ENCODE measurements at places on chromosomes 6 and 20. TPM values are rescaled to one million over a fixed set of nuclear protein-coding genes. Genes with fewer than 3 reads are reported as not detected.

Gene NKAPL
- 2.5 TPM for polyA plus RNA-seq

- no peak for DNase-seq
Measured at GRCh38 chr6:30887901-30888815, 3.8 kb downstream of the DDR1 start.

Gene FAM184A
- polyA plus RNA-seq: 8.4 TPM

Gene KCNK5
- 10.7 TPM for polyA plus RNA-seq

Gene PLG
- 9.8 TPM for polyA plus RNA-seq

DNA sequence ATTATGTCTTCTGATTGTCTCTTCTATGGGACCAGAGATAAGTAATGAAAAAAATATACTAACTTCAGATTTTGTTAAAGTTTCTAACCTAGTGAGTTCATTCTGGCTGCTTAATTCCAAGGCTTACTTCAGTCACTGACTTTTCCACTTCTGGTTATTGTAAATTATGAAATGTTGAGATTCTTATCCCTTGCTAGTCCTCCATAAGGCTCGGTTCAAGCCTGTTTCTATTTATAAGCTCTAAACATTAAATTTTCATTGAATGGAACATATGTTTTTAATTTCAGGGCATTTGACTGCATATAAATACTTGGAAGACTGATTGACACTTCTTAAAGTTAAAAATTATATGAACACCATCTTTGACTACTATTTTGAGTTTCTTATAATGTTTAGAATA, 23.6 kb upstream of the NKAIN2 start:
- DNase-seq: no peak

DNA sequence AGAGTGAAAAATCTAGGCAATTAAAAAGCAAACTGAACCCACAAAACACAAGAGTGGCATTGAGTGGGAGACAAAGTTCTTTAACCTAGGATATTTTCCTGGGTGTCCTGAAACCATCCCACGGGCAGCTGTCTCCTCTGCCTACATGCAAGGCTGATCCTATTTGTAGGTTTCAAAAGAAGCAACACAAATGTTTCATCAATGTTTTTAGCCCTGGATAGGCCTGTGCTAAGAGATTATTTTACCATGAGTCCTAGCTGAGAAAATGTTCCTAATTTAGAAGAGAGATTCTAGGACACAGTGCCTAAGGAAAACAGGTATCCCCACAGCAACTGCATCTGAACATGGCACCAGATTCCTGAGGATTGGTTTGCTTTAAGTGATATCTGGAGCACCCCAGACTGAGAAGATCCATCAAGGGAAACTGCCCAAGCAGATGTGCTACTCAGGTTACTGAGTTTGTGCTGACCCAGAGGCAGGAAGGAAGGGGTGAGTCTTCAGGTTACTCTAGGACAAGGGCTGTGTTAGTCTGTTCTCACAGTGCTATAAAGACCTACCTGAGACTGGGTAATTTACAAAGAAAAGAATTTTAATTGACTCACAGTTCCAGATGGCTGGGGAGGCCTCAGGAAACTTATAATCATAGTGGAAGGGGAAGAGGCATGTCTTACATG, 111.6 kb upstream of the UST start:
- no peak for DNase-seq

GRCh38 chr20:20440481-20440880, 72.6 kb downstream of the INSM1 start:
- no peak for DNase-seq

DNA sequence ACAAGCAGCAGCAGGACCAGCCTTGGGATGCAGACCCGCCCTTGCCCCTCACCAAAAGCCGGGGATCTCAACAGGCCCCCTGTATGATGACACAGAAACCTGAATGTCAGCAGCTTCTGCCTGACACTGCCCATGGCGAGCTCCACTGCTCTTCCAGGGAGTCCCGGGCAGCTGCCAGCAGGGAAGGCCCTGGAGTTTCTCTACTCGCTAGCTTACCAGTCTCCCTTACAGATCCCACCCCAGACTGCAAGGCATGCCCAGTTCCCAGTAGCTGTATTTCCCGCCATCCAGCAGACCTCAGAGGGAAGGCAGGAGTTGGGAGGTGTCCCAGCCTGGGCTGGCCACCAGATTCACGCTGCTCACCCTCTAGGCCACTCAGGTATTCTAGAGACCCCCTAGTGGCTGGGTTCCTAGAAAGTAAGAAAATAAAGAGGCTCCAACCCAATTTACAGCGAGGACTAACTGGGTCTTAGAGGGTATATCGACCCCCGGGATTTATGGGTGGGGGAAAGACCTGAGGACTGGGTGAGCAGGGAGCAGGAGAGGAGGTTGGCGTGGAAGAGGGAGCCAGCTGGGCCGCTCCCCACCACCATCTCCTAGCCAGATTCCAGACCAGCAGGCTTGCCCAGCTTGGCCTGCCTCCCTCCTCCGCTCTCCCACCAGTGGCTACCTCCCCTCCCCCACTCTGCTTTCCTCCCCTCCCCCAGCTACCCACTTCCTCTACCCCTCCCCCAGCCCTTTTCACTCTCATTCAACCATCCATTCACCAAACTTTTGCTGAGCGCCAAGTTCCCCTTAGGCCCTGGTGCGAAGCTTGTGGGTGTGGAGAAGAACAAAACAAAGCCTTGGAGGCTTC, 9.7 kb upstream of the HMGA1 start:
- DNase-seq: no peak

- no peak for DNase-seq
Measured at GRCh38 chr20:1934721-1935573, 39.7 kb downstream of the SIRPA start.

Gene LAMA4
- 101 TPM for polyA plus RNA-seq

GRCh38 chr20:43812216-43812615, 85.4 kb upstream of the GTSF1L start:
- no peak for DNase-seq

DNA sequence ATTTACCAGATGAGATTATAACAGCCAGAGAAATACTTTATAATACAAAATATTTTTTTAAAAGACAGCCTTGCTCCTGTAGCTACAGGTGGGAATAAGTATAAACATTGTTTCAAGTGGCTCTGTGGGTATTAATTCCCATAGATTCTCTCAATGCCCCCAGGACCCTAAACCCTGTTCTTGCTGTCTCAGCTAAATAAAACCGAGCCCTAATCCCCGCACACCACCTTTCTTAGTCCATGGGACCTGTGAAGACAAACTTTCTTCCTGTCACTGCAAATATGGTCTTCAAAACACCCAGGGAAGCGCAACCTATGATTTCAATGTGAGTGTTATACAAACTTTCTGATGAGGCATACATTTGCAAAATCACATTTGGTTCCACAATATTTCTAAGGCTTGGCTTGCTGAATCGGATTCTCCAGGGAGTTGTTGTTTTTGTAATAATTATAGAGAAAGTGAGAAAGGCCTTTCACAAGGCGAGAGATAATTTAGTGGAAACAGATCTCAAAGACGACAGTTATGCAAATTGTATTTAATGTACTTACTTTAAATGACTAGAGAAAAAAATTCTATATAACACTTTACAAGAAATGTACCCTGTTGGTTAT, 11.1 kb downstream of the SMLR1 start:
- DNase-seq: no peak

DNA sequence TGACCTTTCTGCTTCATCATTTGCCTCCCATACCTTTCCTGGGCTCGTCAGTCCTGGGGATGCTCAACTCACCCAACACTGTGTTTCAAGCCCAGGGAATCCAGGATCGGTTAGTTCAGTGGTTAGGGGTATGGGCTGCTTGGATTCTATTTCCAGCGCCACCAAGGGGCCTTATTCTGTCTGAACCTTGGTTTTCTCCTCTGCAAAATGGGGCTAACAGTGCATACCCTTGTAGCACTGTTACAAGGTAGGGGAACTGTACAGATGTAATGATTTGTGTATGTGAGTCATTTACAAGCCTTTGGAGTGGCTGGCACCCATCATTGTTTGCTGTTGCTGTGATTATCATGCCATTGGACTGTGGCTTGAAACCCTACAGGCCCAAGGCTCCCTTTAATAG, 14.5 kb upstream of the CSNK2A1 start:
- no peak for DNase-seq

GRCh38 chr6:109713097-109713496, 22.0 kb downstream of the FIG4 start:
- DNase-seq: no peak

GRCh38 chr6:28425944-28426541, 17.2 kb downstream of the ZSCAN23 start:
- no peak for DNase-seq

GRCh38 chr20:54088430-54088829, 18.0 kb upstream of the BCAS1 start:
- no peak for DNase-seq

DNA sequence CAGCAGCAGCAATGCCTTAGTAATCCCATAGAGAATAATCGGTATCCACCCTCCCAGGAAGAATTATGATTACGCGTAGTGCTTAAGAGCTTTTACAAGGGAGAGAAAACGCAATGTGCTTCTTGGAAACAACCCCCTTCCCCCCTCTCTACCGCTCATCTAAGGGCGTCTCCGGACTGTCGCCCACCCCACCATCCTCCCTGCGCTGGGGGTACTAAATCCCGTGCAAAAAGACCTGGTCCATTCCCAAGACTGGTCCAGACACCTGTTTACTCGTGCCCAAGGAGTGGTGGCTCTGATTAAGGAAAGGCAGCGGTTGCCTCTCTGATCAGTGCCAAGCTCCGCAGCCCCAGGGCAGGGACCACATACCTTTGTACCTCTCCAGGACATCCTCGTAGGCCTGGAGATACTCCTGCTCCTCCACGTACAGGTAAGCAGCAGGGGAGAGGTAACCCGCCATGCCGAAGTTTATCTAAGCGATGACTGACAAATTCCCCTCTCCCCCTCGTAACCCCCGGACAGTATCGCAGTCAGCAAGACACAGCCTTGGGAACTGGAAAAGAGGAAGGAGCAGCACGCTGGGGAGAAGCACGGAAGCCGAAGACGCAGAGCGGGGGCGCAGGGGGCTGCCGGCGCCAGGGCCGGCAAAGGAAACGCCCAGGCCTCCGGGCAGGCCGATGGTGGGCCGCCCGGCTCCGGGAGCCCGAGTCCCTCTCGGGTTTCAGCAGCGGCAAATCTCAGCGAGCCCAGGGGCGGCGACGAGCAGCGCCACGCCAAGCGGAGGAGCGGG, 112.0 kb upstream of the BEND6 start:
- peak; percentile 25 for DNase-seq

DNA sequence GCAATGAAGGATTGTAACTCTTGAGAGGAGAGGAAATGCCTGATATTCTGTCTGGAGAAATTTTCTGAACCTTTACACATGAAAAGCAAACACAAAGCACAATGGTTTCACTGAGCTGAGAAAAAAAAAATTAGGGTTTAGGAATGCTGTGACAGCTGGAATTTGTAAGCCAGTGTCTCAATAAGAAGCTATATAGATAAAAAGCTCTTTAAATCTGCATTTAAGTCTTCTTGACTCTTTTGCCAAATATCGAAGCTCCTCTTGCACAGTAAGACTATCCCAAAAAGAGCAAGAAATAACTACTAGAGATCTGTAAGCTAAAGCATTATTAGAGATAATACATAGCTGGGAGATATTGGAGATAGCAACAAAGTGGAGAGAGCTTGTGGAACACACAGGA, 1334.0 kb upstream of the CITED2 start:
- no peak for DNase-seq

GRCh38 chr6:69985180-69985579, 118.8 kb downstream of the COL19A1 start:
- no peak for DNase-seq

GRCh38 chr20:5731753-5732366, 18.3 kb upstream of the SHLD1 start:
- no peak for DNase-seq

DNA sequence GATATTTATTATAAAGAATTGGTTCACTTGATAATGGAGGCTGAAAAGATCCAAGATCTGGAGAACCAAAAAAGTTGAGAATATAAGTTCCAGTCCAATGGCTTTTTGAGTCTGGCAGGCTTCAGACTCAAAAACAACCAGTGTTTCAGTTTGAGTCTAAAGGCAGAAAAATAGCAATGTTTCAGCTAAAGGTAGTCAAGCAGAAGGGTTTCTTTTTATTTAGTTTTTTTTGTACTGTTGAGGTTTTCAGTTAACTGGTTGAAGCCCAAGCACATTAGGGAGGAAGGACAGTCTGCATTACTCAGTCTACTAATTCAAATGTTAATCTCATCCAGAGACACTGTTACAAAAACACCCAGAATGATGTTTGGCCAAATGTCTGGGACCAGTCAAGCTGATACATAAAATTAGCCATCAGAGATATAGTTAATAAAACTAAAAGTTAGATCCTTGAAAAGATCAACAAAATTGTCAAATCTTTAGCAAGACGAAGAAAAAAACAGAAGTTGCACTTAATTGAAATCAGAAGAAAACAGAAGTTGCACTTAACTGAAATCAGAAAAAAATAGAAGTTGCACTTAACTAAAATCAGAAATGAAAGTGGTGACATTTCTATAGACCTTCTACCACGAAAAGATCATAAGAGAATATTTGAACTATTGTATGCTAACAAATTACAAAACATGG, 980.3 kb upstream of the FLRT3 start:
- DNase-seq: no peak

Gene GTSF1L
- polyA plus RNA-seq: not detected

Gene PSORS1C1
- 0.23 TPM for polyA plus RNA-seq

DNA sequence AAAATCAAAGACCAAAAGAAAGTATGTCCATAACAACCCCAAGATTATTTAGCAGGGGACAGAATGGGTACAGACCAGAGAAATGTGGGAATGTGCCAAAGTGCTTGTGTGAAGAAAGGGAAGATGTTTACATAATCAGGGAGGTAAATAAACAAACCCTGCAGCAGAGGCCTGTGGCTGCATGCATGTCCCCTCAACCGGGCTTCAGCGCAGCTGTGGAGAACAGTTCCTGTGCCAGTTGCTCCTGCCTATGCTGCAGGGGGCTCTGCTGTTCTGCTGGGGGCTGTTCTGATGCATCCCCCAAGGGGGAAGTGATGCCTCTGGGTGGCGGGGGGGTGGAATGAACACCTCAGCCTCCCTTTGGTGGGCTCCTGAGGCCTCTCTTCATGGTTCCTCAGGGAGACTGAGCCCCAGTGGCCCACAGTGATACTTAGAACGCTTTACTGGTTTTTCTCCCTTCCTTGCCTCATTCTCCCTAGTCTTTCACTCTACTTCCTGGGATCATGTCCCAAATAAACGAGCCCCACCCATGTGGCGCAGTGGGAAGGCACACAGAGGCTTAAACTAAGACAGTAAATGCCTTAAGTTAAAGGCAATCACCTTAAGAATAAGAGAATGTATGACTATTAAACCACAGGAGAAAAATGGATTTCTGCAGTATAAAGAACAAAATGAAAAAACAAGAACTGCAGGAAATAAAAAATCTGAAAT, 23.0 kb downstream of the RAB23 start:
- no peak for DNase-seq
